ENCODE measurements at places on chromosomes 7 and 10.

DNA sequence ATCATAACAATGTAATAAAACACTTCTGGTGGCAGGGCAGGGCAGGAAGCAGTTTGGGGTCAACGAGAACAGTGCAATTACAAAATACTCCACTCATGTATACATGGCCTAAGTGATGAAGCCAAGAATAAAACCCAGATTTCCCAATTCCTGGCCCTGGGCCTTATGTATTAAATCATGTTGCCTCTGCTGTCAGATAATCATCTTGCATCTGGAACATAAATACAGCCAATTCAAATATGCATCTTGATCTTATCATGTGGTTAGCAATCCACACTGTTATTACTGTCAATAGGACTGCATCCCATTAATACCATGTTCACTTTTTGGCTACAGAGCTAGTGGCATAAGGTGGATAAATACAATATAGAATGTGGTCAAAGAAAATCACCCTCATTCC lies 186.5 kb upstream of the SLC25A13 start:
- DNase-seq: no peak

DNA sequence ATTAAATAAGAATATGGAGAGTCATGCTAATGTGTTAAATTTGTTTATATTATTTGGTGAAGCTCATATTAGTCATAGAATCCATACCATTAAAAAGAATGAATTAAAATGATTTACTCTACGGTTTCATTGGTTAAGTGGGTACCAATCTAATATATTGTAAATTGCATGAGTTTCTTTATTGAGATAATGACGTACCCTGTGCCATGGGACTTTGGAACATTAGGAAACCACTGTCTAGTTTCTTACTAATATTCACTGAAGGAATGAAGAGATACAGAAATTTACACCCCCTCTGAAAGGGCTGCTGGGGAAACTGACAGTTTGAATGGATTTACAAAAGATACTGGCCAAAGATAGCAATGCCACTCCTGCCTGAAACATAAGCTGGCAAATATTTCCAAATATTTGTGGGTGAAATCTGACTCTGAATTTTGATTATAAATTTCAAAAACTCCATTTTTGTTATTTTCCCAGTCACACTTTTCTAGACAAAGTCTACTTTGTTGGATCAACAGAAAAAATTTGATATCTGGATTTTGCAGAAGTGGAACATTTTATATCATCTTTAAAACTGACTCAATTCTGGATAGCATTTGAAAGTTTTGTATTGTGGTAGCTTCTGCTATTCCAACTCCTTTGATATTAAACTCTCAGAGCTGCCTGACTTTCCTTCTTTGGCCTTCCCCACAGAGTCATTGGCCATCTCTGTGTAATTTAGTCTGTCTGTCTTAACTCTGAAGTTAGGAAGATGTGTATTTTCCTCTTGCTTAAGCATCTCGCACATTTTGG lies 22.3 kb downstream of the MDFIC start:
- no peak for DNase-seq

DNA sequence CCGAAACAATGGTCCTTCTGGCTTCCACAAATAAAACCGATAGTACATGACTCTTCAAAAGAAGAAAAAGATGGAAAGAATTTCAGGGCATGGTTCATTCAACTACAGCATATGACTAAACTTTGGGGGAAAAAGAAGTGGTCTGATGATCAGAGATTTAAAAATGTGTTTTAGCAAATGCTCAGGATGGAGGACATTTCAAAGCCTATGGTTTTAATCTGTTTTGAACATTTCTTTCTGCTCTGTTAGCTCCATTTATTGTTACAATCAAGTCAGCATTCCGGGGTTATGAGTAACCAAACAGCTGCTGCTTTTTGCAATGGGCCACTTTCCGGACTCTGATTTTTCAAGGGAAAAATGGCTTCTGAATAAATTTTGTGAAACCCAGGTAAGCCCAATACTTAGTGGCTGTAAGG lies 142.4 kb downstream of the CUBN start:
- DNase-seq: no peak

GRCh38 chr10:132395704-132396493 lies 1.1 kb upstream of the PWWP2B start:
- DNase-seq: no peak
